ENCODE measurements at places on chromosomes 4 and X.

- DNase-seq = no peak
These were observed 99.7 kb upstream of the DDIT4L start for GRCh38 chr4:100289946-100290345.

GRCh38 chr4:186570193-186570996 lies 15.0 kb upstream of the MTNR1A start:
- DNase-seq = no peak

DNA sequence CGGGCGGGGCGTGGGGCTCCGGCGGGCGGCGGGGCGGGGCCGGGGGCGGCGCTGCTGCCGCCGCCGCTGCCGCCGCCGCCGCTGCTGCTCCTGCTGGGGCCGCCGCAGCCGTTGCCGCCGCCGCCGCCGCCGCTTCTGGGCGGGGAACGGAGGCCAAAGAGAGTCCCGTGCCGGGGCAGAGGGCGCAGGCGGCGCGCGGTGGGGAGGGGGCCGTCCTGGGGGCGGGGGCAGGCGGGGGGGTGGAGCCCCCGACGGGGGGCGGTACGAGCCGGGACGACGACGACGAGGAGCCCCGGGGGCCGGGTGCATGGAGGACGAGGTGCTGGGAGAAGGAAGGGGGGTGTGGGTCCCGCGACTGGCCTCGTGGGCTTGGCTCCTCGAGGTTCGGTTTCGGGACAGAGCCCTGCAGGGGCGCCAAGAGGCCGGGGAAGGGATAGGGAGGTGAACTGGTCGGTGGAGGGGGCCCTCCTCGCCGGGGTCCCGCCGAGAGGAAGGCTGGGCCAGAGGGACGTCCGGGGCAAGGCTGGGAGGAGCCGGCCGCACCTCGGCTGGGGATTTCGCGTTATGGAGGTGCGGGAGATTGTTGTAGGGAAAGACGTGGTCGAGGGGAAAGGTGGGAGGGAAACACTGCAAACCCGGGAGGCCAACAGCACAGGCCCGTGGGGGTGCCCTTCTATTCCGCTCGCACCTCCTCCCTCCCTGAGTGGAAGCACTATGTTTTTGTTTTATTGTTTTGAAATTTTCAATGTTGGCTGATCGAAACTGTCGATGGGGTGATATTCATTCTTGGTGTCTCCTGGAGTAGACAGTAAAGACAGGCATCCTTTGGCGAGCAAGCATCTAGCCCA lies 1.9 kb downstream of the BCORL1 start:
- DNase-seq = no peak

- no peak for DNase-seq
These were observed 27.4 kb upstream of the CLDN24 start for GRCh38 chr4:183349673-183350072.

GRCh38 chr4:8907596-8908205 lies 36.1 kb upstream of the HMX1 start:
- no peak for DNase-seq

DNA sequence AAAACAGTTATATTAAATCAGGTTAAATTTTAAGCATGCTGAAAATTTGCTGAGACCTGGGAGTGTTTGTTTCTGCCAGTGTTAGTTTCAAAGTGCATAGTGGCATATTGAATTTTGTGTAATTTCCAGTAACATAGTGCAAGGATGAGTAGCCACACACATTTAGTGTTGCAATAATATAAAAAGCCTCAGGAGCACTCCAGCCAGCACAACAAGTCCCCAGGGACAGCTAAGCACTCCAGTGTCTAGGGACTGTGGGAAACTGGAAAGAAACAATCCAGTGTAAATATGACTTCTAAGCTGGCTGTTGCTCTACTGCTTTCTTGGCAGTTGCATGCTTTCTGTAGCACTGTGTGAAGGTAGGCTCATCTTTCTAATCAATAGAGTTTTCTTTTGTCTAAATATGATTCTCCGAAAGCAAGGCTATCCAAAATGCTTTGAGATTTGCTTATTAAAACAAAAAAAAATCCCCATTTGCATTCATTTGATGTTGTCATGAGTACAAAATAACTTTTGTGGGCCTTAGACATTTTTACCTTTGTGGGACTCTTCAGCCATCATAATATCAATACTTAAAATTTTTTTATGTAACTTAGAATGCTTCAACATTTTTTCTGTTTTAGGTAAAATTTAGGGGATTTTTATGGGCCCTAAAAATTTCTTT lies 24.2 kb upstream of the CXCL2 start:
- no peak for DNase-seq

DNA sequence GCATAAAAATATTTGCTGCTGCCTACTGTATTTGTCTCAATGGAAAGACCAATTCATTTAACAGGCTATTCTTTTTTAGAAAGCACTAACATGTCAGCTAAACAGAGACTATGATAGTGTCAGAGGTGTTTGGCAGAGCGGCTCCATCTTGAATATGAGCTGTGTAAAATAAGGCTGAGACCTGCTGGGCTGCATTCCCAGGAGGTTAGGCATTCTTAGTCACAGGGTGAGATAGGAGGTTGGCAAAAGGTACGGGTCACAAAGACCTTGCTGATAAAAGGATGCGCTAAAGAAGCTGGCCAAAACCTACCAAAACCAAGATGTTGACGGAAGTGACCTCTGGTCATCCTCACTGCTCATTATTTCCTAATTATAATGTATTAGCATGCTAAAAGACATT lies 41.8 kb downstream of the NPY5R start:
- DNase-seq = no peak

DNA sequence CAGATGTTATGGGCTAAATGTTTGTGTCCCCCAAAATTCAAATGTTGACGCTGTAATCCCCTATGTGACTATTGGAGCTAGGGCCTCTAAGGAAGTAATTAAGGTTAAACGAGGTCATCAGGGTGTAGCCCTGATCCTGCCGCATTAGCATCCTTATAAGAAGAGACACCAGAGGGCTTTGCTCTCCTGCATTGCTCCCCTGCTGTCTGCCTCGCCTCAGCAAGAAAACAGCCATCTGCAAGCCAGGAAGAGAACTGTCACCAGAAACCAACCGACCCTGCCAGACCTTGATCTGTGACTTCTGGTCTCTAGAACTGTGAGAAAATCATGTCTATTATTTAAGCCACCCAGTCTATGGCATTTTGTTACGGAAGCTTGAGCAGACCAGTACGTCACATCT lies 331.9 kb downstream of the DCTD start:
- DNase-seq = no peak

Measured in activated CD8-positive, alpha-beta memory T cell treated with anti-CD3 and anti-CD28 coated beads for 48 hours (primary cell).